ENCODE measurements at places on chromosomes 6 and 20. TPM values are rescaled to one million over a fixed set of nuclear protein-coding genes. Genes with fewer than 3 reads are reported as not detected.

PRDM13 gene
- total RNA-seq = 0.88 TPM

RFX6 gene
- total RNA-seq = not detected

PPP1R11 gene
- 41.1 TPM for total RNA-seq

TCF15 gene
- not detected for total RNA-seq

MUC22 gene
- total RNA-seq = not detected

RGL2 gene
- total RNA-seq = 14.7 TPM

MRPL18 gene
- 83.8 TPM for total RNA-seq

C6orf58 gene
- not detected for total RNA-seq

FILIP1 gene
- total RNA-seq = 0.32 TPM

SLC22A7 gene
- not detected for total RNA-seq

STK38 gene
- total RNA-seq = 15.7 TPM

ZNF76 gene
- 10.0 TPM for total RNA-seq

MUCL3 gene
- total RNA-seq = 0.20 TPM

ANGPT4 gene
- total RNA-seq = 0.03 TPM

SEMG1 gene
- not detected for total RNA-seq

NKX2-2 gene
- not detected for total RNA-seq

SPATA25 gene
- total RNA-seq = 0.53 TPM

FAM83B gene
- not detected for total RNA-seq

CARMIL1 gene
- total RNA-seq = 7.5 TPM

RAET1L gene
- 0.35 TPM for total RNA-seq

Measured in A549 treated with Mapracorat at 1 μM for 4 hours (cell line).